ENCODE measurements at places on chromosomes 7 and 10. TPM values are rescaled to one million over a fixed set of nuclear protein-coding genes. Genes with fewer than 3 reads are reported as not detected.
A peak's percentile ranks its signal among the peaks of the same experiment; 100 is the strongest.

Gene CDH23
- 29.6 TPM for total RNA-seq

Gene GIMAP6
- 37.4 TPM for total RNA-seq

- no peak for DNase-seq
- no peaks in the 10 kb centered on the region for H3K36me3 ChIP-seq
- H3K27ac ChIP-seq: no peak overlapping the region
Observed at GRCh38 chr7:155225516-155225915, 72.2 kb upstream of the INSIG1 start.

DNA sequence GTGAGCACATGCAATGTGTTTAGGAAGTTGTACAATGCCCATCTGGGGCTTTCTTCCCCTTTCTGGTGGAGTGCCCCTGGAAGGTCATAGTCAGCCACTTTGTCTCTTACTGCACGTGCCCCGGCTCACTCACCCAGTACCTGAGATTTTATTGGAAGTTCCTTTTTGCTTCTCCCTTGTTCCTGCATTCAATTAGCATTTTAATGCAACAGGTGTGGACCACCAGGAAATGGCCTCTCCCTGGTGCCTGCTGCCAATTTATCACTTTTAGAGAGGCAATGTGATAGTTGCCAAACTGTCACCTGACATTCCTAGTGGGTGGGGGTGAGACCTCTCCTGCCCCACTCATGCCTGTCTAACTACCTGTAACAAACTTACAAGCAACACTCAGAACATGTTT is 293.4 kb upstream of the DKK1 start:
- no peaks in the 10 kb centered on the region for H3K27me3 ChIP-seq
- no peak overlapping the region for H3K27ac ChIP-seq
- no peaks in the 10 kb centered on the region for H3K36me3 ChIP-seq
- H3K4me1 ChIP-seq: no peaks in the 10 kb centered on the region

- no peak overlapping the region for H3K27ac ChIP-seq
- peaks cover 4% of the 10 kb centered on the region for H3K27me3 ChIP-seq
- DNase-seq: no peak
Observed at GRCh38 chr10:116268976-116269375, 4.0 kb downstream of the GFRA1 start.

DNA sequence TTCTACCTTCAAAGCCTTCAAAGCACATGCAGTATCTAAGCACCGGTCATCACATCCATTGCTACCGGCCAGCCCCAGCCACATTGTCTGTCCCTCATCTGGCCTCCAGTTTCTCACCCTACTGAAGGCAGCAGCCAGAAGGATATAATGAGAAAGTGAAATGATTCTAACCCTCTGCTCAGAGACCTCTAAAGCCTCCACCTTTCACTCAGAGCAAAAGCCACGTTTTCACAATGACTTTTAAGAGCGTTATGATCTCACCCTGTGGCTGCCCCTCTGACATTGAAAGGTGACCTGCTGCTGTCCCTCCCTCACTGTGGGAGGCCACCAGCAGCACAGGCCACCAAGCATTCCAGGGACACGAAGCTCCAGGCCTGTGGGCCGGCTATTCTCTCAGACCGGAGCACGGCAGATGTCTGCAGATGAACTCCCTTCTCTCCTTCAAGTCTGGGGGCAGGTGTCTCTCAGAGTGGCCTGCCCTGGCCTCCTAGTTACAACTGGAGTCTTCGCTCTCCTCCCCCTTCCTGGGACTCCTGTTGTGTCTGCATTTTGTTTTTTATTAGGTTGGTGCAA is 94.9 kb upstream of the EEPD1 start:
- no peak overlapping the region for H3K4me3 ChIP-seq
- no peaks in the 10 kb centered on the region for H3K27me3 ChIP-seq
- H3K27ac ChIP-seq: no peak overlapping the region
- no peaks in the 10 kb centered on the region for H3K4me1 ChIP-seq
- H3K36me3 ChIP-seq: no peaks in the 10 kb centered on the region

- H3K36me3 ChIP-seq: peaks cover 11% of the 10 kb centered on the region
- peak overlapping the region; percentile 68 for H3K27ac ChIP-seq
- no peak for DNase-seq
- H3K4me1 ChIP-seq: peaks cover 30% of the 10 kb centered on the region
- no peaks in the 10 kb centered on the region for H3K27me3 ChIP-seq
Observed at GRCh38 chr10:132700156-132701098, 85.5 kb downstream of the NKX6-2 start.

DNA sequence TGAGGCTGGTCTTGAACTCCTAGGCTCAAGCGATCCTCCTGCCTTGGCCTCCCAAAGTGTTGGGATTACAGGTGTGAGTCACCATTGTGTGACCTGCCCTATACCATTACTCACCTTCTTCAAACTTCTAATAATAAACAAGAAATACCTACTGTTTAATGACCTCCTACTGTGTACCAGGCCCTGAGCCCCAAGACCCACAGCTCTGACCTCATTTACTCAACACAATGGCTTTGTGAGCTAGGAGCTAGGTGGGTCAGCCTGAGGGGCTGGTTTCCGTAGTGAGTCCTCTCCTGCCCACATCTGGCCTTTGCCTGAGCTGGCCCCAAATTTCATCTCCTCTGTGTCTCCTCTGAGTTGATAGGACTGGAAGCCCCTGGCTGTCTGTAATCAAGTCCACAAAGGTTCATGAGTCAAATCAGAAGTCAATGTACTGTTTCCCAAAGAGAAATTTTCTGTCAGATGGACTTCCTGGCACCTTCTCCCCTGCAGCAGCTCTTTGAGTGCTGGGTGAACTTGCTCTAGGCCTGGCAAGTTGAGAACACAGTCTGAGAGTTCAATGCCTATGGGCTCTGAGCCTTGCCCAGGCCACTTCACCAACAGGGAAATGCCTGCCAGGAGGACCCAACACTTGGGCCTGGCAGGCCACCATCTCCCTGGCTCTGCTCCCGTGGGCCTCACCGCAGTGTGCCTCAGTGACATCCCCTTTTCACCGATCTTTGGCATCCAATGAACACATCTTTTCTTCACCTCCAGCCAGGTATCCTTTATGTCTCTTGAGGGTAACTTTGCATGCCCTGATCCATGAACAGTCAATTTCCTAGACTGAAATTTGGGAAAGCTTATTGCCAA is 24.0 kb downstream of the NEURL1 start:
- no peaks in the 10 kb centered on the region for H3K36me3 ChIP-seq
- H3K4me3 ChIP-seq: no peak overlapping the region
- no peaks in the 10 kb centered on the region for H3K27me3 ChIP-seq
- H3K4me1 ChIP-seq: peaks cover 34% of the 10 kb centered on the region

All from esophagus muscularis mucosa (tissue), 4 donors.